Thoracic aorta (tissue), 2 donors: ENCODE measurements at places on chromosomes 6 and 20. TPM values are rescaled to one million over a fixed set of nuclear protein-coding genes. Genes with fewer than 3 reads are reported as not detected.

GRCh38 chr6:153131037-153131981 lies at the start of gene RGS17:
RGS17 (minus strand) TSS chr6:153131282; CDS start chr6:153044018, 87,264 bp downstream.
- DNase-seq = no peak

SLC35D3 gene
- total RNA-seq = not detected

DNA sequence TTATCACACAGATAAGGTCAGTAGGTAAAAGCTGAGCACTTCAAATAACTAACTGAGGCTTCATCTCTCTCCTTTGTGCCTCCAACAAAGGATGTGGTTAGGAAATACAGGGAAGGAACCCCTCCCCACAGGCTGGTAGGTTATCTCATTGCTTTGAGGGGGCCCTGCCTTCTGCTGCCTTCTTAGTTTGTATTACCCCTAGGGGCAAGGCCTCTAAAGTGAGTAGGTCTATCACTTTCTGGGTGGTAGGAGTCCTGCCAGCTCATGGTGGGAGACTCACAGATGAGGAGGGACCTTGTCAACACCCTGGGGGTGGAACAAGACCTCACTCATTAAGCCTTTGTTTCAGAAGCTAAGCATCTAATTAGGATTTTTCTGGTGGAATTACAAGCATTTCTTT lies 34.6 kb downstream of the EDN1 start:
- DNase-seq = no peak

DNA sequence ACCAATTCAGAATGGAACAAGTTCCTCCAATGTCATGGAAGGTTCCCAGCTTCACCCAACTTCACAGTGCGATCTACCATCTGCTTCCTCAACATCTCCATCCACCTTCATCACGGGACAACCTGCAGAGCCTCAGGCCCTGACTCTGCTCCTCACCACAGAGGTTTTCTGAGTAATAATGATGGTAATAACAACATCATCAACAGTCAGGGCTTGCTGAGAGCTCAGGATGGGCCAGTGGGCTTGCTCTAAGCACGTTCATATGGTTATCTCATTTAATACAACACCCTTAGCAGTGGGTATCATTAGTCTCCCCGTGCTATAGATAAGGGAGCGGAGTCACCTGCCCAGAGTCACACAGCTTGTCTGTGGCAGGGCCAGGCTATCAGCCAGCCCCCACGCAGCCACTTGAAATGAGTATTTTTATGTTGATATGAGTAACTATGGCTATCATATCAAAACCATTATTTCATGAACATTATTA lies 38.6 kb downstream of the PREX1 start:
- no peak for DNase-seq

DNA sequence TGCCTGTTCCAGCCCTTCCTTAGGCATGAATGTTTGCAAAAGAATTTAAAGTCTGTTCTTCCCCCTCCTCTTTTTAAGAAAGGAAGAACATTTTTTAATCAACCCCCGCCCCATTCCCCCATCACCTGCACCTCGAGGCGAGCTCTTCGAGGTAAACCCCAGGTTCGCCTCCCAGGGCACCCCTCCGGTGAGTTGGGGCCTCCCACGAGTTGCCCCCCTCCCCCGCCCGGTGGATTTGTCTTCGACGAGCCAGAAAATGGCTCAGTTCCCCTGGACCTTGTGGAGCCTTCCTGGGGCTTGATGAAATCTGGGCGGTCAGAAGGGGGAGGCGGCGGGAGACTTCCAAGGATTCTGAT lies 256 bp upstream of the OVOL2 start:
- no peak for DNase-seq

PPP1R3G gene
- 3.7 TPM for total RNA-seq
